ENCODE measurements at places on chromosomes 2 and 18.
A peak's percentile ranks its signal among the peaks of the same experiment; 100 is the strongest.

GRCh38 chr18:33712719-33713118, 134.7 kb downstream of the ASXL3 start:
- no peak for DNase-seq

DNA sequence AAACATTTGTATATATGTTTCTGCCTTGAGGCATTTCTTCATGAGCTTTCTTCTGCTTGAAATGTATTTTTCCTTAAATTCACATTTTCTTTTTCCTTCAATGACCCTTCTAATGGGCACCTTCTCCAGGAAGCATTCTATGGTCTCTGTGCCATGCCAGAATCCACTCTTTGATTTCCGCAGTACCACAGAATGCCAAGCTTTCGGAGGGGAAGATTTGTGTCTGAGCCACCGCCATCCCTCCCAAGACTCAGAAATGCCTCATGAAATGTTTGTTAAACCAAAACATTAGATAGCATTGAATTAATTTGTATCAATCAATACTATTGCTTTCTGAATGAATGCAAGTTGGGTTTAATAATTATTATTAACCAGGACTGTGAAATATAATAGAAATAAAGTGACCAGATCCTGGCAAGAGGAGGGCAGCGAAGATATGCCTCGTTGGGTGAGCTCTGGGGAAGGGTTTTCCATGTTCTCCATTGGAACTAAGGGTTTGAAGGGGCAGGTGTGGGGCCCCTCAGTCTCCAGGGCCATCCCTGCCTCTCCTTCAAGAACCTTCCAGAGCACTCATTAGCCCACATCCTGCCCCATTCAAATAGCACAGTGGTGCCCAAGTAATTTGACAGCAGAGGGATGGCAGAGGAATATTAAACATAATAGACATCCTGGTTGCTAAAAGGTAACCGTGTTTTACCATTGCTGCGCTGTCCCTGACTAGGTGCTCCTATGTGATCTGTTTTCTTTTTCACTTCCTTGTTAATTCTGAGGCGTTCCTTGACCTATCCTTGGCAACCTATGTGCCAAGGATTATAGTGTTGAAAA, 189.6 kb downstream of the MYCN start:
- no peak for DNase-seq

GRCh38 chr2:196104066-196104465, 35.4 kb upstream of the DNAH7 start:
- no peak for DNase-seq

GRCh38 chr2:176613323-176613987, 344.2 kb downstream of the MTX2 start:
- DNase-seq: no peak

GRCh38 chr2:187709065-187709464, 154.8 kb upstream of the TFPI start:
- no peak for DNase-seq

- DNase-seq: no peak
Observed at GRCh38 chr18:63259567-63260379, 59.8 kb downstream of the BCL2 start.

DNA sequence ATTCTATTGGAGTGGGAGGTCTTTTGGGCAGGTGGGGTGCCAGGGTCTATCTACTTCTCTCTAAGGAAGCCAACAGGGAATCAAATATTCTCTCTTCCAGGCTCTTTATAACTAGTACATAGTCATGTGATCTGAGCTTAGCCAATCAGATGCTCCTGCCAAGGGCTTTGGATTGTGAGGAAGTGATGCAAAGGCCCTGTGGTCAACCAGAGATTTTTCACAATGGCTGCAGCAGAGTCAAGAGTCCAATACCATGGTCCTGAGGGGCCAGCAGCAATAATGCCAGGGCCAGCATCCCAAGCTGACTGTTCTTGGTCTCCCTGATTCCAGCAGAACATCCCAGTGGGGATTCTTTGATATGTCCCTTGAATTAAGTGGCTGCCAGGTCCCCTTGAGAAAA, 8.4 kb upstream of the C2orf72 start:
- DNase-seq: no peak

GRCh38 chr2:109649736-109650695, 35.9 kb downstream of the SOWAHC start:
- no peak for DNase-seq

- no peak for DNase-seq
Observed at GRCh38 chr2:236840857-236841256, 244.8 kb upstream of the COPS8 start.

DNA sequence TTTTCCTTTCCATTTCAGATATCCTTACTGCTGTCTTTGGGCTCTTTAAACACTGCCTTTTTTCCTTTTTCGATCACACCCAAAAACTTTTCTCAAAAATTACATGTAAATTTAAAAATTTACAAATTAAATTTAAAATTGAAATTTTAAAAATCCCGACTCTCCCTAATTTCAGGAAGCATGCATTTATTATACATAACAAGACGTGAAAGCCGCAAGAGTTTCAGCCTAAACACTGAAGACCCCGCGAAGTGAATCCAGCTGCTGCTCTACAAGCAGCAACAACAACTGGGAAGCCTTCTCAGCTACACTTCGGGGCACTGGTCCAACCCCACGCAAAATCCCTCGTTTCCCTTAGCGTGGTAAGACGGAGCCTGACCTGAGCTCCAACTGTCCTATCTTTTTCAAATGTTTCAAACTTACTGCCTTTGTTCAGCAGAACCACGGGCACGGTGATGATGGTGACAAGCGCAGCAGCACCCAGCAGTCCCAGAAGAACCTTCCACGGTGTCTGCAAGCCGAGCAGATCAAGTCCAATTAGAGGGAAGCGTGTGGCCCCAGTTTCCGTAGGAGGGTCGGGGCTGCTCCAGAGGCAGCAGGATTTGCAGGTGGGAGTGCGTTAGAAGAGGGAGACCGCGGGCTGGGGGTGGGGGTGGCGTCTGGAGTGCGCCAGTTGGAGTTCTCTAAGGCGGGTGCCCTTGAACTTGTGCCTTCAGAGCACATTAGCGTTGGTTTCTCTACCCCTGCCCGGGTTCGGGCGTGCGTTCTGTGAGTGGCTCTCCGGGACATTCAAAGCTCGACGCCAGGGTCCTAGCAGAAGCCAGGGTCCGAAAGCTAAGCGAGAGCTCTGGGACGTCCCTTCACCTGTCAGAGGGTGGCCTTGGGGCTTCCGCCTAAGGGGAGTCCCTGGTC, 783 bp downstream of the DPP4 start:
- no peak for DNase-seq

DNA sequence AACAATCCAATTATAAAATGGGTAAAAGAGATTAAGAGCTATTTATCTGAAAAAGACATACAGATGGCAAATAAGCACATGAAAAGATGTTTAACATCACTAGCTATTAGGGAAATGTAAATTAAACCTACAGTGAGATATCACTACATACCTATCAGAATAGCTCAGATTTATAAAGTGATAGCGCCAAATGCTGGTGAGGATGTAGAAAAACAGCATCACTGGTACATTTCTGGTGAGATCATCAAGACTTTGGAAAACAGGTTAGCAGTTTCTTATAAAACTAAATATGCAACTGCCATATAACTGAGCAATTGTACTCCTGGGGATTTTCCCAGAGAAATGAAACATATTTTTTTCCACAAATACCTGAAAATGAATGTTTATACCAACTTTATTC, 100.4 kb downstream of the ACOXL start:
- DNase-seq: no peak

DNA sequence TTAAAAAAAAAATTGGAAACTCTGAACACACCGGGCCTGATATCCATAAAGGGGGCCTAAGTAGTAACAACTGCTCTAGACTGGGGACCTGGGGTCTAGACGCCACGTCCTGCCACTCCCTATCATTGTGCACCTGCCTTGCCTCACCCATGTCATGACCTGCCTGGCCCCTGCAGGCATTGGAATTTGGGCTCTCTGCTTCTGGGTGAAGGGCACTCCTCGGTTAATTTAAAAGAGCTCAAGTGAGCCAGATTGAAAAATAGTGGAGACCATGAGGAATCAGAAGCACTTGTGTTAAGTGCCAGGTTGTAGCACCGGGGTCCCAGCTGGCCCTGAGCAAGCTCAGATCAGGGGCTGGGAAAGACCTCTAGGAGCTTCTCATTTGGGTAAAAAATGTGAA, 48.1 kb downstream of the SLC4A1AP start:
- no peak for DNase-seq

GRCh38 chr2:62391696-62392095, 114.3 kb downstream of the TMEM17 start:
- DNase-seq: no peak

- DNase-seq: no peak
Observed at GRCh38 chr2:31231571-31232302, 2.2 kb upstream of the EHD3 start.

GRCh38 chr18:34911661-34912384, 129.4 kb upstream of the MAPRE2 start:
- DNase-seq: no peak

DNA sequence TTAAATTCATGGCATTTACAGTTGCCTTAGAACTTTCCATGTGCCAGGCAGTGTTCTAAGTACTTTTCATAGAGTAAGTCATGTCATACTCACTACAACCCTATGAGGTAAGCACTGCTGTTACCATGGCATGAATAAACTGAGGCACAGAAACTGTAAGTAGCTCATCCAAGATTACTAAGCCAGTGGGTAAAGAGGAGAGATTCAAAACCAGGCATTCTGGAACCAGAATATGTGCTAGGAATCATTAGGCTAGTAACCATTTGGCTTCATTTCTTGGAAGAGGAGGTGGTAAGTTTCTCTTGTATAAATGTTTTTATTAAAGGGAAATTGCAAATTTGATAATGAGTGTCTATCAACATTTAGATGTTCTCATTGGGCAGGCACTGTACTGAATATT, 35.1 kb downstream of the SOX11 start:
- DNase-seq: no peak

DNA sequence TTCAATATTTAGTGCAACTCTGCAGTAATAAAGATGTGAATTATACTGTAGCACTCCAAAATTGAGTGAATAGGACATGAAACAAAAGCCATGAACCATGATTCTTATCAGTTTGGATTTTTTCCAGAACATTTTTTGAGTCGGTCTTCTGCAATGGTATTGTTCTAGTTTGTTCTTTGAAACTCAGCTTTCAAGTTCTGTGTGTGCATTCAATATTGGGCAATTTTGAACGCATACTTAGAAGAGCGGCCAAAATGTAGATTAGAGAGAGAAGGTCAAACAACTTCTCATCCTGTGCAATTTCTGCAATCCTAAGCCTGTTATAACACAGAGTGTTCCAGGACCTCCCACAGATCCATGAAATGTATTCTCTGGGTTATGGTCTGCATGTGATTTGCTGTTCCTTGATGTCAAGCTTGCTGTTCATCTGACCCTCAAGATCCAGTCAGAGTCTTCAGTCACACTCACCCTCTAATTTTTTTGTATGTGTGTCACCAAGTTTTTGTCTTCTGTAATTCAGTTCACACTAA, 48.3 kb downstream of the TSPYL6 start:
- no peak for DNase-seq

GRCh38 chr18:48958951-48959350, 8.2 kb upstream of the SMAD7 start:
- no peak for DNase-seq

DNA sequence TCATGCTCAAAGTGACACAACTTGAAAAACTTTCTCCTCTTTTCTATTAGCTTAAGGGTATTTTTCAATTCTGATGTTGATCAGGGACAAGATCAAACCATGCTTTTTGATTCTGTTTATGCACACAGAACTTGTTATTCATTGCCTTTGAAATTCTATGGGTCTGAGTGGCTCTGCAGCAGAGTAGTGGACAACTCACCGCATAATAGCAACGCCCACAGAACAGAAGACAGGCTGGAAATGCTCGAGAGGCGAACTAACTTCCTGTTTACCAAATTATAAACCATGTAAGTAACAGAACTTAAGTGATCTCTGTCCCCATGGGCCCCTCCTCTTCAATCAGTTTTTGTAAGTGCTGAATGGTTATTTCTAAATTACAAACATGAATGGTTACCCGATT, 131.2 kb downstream of the CBLN2 start:
- no peak for DNase-seq

DNA sequence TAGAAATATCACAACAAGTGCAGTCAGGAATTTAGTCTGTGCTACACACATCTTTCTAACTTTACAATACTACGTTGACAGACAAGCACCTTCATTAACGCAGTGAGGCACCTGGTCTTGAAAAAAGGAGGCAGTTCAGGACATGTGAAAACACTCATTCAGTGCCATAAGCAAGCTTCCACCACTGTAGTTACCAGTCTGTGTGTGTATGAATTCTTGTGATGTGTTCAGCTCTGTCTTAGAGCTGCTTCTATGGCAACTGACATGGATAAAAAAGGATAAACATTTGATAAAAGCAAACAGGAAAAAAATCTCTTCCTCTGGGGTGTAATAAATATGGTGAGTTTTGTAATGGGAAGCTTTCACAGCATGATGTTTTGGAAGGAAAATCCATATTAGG, 623.8 kb upstream of the NXPH2 start:
- no peak for DNase-seq

GRCh38 chr18:67273288-67273687, 243.2 kb downstream of the DSEL start:
- no peak for DNase-seq

DNA sequence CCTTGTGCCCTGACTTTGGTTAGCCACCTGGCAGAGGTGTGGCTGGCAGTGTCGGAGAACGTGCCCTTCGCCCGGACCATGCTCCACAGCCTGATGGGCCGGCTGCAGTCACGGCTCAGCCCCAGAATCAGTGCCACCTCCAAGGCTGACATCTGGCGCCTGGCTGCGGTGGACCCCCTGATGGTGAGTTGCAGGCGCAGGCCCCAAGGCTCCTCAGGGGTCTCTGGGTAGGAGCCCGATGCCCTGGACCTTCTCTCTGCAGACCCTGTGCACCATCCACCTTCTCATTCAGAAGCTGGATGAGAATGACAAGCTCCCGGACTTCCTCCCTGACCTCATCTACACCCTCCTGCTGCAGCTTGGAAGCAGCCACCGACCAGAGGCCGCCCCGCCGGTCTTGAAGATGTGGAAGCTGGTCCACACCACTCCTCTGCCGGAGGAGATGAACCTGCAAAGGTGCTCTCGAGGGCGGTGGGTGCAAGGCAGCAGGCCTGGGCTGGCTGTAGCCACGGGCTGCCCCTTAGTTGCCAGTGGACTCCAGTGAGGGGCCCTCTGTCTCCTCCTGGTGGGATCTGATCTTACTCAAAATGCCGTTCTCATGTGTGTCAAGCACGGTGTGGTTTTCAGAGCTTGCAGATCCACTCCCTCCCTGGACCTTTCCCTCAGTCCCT, 32.1 kb downstream of the HJURP start:
- DNase-seq: peak; percentile 40

DNA sequence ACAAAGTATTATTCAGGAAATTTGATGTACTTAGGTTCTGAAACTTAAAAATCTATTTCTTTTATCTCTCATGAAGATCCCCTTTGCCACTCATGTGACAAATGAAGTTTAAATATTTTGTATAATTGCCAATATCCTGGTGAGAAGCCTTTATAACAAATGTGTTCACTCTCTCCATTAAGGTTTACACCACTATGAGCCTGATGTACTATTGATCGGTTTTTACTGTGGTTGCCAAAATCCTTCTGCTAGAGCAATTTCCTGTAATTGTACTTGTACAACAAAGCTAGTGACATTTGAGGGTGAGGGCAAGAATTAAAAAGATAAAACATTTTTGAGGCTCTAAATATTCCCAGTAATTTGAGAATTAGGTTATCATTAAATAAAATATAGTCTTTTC, 222.3 kb upstream of the CDH19 start:
- DNase-seq: no peak

GRCh38 chr18:31901063-31901462, 41.9 kb downstream of the TRAPPC8 start:
- no peak for DNase-seq
